Calu3 (cell line): ENCODE measurements at places on chromosomes 5 and 9.

DNA sequence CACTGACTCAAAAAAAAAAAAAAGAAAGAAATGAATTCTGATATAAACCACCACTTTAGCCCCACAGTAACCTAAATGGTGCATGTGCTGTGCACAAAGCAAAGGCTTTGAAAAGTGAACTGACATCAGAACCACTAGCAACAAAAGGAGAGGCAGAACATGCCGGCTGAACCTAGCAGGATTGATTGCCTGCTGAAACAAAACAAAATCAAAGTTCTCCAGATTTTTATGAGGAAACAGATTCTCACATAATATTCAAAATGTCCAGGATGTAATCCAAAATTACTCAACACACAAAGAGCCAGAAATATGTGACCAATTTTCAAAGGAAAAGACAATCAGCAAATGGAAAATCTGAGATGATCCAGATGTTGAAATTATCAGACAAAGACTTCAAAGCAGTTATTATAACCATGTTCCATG, 37.9 kb downstream of the UBTD2 start:
- no peak for DNase-seq

GRCh38 chr5:139178589-139178917, 19.6 kb downstream of the SIL1 start:
- DNase-seq = no peak

DNA sequence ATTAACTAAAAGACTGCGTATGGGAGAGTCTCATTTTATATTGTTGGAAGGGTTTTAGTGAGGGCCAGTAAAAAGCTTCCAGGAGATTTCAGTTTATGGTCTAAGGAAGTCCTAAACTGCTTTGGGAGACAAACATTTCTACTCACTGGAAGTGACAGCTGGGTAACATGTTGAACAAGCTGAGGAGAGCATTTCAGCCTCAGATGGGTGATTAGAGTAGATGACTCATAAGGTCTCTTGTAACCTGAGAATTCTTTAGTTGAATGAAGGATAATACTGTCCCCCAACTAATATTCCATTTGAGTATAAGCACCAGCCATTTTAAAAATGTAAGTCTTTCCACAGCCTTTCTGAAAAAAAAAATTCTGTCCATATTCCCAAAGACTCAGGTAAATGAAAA, 218.0 kb upstream of the C9orf72 start:
- no peak for DNase-seq

DNA sequence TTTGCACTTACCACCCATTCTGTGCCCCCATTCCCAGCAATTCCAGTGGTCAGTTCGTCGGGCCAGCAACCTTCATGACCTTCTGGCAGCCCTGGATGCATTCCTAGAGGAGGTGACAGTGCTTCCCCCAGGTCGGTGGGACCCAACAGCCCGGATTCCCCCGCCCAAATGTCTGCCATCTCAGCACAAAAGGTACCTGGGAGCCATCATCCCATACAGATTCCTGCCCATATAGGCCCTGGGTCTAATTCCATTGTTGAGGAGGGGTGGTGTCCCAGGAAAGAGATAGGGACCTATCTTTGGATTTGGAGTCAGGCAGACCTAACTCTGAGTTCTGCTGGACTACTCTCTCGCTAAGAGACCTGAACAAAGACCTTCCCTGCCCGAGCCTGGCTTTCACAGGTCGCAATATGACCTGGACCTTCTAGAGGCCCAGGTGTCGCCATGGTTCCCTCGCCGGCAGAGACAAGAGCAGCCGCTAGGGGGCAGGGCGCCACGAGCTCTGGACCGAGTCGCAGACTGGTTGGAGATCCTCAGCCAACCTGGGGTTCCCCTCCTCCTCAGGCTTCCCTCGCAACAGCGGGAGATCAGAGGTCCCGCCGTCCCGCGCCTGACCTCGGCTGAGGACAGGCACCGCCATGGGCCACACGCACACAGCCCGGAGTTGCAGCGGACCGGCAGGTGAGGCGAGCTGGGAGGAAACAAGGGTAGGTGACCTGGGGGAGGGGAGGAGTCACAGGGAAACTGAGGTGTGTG, 3.1 kb downstream of the SLC4A9 start:
- peak; percentile 95 for DNase-seq
